ENCODE measurements at places on chromosomes 4 and X.

DNA sequence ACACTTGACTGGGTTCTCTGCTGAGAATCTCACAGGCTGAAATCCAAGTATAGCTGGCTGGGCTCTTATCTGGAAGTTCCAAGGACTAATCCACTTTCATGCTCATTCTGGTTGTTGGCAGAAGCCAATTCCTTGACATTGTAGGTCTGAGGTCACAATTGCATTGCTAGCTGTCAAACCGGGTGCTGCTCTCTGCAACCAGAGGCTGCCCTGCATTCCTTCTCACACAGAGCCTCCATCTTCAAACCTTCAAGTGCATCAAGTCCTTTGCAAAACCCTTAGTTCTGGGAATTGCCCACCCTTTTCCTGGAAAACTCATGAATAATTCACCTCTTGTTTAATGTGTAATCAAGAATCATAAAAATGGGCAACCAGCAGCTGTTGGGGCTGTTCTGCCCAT lies 404.2 kb downstream of the KCNIP4 start:
- no peak for DNase-seq

DNA sequence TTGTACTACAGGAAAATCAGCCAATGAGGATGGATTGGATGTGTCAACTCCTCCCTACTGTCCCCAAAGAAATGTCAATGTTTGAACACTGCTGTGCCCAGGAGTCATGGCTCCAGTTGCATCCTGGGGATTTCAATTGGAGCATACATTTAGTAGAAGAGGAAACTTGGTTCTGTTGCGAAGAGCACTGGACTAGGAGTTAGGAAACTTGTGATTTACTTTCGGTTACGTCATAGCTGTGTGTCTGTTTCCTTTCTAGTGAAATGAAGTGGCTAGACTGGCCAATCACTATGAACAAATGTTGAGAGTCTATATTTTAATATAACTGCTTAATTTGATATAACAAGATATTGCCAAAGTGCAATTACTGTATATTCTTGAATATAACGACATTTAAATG lies 35.2 kb downstream of the ARL9 start:
- DNase-seq = no peak

GRCh38 chr4:55036405-55036804 lies 89.0 kb downstream of the KDR start:
- no peak for DNase-seq

- no peak for DNase-seq
Observed at GRCh38 chr4:44462259-44462658, 13.7 kb upstream of the KCTD8 start.

- DNase-seq = no peak
Observed at GRCh38 chr4:100187781-100188180, 2.5 kb downstream of the DDIT4L start.

GRCh38 chrX:53286171-53286570 lies 4.8 kb upstream of the IQSEC2 start:
- DNase-seq = no peak

GRCh38 chr4:84994280-84994679 lies 27.8 kb upstream of the WDFY3 start:
- DNase-seq = no peak

All from AG08396 (cell line).